ENCODE measurements at places on chromosomes 12 and 14.

DNA sequence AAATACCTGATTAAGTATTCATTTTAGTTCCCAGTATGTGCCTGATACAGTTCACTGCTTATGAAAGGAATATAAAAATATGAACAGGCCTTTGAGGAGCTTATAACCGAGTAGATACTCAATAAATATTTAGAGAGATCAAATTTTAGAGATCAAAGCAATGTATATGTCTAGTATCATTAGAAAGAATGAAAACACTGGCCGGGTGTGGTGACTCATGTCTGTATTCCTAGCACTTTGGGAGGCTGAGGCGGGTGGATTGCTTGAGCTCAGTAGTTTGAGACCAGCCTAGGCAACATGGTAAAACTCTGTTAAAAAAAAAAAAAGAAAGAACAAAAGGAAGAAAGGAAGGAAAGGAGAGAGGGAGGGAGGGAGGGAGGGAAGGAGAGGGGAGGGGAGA, 113.2 kb upstream of the EEA1 start:
- DNase-seq = no peak

DNA sequence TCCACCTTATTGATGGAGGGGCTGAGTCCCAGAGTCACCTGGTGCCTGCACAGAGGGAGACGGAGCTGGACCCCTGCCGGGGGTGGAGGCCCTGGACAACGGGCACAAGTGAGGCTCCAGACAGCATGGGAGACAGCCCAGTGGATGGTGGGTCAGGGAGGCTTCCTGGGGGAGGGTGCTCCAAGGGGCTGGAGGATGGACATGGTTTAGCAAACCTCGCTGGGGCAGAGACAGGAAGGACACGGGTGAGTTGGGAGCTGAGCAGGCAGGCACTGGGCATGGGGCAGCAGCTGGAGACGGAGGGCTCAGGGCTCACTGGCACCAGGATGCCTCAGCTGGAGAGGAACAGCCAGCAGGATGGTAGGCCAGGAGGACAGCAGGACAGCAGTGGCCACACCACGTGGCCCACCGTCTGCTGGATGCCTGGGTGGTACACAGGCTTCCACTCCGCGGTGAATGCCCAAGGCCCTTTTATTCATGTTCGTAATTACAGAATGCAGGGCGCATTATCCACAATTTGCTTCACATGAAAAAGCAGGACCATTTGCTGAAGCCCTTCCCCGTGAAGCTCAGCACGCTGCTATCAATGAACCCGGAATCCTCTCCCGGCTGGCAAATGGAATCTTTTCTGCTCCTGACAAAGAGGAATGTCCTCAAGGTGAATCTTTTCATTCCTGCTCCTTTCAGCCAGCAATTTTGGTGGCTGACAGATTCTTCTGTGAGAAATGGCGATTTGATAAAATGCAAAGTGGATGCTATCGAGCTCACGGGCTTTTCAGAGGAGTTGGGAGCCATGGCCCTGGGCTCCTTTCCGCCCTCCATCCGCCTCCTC, 138.1 kb upstream of the C14orf180 start:
- no peak for DNase-seq

GRCh38 chr14:38127356-38127755, 80.3 kb upstream of the SSTR1 start:
- no peak for DNase-seq

DNA sequence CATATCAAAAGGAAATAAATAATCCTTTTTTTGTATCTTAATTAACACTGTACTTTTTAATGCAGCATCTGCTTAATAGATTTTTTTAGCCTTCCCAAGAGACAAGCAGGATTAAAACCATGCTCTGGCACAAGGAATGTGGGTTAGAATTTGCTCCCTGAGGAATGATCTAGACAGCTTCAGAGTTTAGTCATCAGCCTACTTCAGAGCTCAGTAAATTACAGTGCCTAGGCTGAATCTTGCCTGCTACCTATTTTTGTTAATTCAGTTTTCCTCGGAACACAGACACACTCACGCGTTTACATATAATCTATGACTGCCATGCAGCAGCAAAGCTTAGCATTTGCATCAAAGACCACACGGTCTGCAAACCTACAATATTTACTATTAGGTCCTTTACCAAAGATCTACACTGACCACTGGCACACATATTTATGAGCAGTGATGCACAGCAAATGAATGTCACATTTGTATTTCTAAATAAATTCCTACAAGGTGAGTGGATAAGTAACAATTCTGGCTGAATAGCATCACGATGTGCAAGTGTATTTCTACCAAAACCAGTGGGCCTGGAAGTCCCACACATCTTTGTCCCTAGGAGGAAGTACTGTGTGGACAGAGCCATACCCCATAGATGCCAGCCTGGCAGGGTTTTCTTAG, 309.8 kb upstream of the TMEM132C start:
- no peak for DNase-seq

DNA sequence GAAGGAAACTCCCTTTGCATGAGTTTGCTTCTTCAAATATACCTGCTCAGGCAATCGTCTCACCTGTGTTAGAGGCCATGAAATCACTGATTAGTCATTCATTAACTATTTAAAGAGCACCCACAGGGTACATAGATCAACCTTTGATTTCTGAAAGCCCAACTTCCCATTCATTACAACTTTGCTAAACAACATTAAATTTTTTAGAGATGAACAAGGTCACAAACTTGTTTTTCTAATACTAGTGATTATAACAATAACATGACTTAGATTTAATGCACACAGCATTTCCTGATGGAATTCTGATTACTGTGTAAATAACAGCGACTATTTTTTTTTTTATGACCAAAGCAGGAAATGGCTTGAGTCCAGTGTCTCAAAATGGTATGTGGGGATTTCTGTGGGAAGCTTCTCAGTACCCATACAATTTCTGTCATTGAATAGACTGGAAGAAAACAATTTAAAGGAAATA, 5.4 kb upstream of the ERO1A start:
- DNase-seq = no peak

DNA sequence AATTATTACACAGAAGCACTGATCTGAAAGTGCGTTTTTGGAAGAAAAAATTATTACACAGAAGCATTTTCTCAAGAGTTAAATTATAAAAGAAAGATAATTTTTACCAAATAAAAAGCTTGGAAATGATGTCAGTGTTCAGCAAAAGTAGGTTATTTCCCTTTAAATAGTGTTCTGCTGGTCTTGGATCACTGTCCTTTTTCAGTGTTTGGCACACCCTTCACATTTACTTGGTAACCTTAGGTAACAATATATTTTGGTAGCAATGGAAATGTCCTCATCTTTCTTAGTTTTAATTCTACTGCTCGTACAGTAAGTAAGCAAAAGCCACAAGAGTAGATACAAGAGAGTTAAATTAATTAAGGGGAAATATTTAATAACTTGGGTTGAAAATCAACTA, 40.3 kb downstream of the FERMT2 start:
- no peak for DNase-seq

Measured in smooth muscle cell of the brain vasculature (primary cell).